ACHN (cell line): ENCODE measurements at places on chromosomes 6 and 20.
A peak's percentile ranks its signal among the peaks of the same experiment; 100 is the strongest.

DNA sequence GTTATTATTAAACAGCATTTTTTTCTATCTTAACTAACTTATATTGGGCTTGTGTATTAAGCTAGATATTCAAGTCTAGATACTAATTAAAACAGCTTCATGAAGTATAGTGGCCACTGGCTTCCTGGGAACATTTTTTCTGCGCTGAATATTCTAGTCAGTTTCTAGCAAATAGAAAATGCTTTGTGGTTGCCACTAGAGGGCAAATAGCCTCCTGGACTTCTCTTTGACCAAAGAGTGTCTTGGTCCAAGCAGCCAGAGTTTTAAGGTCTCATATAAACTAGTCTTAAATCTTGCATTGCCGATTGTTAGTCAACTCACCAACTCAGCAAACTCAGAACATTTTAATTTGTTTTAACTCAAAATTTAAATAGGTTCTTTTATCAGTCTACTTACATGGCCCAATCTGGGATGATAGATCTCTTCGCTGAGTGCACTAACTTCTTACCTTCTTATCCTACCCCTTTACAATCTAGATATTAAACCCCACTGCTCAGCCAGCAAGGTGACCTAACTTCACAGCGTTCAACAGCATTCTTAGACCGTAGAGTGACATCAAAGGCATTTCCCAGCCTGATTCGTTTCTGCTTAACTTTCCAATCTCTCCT lies 24.6 kb upstream of the ID4 start:
- DNase-seq = peak; percentile 39

- no peak for DNase-seq
Measured at GRCh38 chr6:140744659-140745320, 1370.3 kb upstream of the CITED2 start.

DNA sequence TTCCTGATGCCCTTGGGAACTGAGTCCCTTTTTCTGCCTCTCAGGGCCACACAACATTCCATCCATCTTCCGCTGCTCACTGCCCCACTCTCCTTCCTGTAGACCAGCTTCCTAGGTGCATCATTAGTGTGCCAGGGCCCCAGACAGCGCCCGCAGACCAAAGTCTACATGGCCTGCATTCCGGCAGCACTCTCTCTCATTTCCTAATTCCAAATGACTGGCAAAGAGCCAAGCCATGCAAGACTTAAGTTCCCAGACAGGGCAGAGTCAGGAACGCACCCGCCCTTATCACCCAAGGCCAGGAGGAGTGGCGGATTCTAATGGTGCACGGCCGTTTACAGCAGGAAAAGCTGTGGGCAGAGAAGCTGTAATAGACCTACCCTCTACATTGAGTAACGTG lies 159.8 kb upstream of the ARID1B start:
- no peak for DNase-seq

GRCh38 chr6:39964094-39964493 lies 29.8 kb upstream of the MOCS1 start:
- DNase-seq = no peak
